Progenitor cell of endocrine pancreas (in vitro differentiated cells): ENCODE measurements at places on chromosomes 11 and 22.

- DNase-seq, result no peak
Observed at GRCh38 chr22:39522567-39523300, 2.4 kb downstream of the ATF4 start.

GRCh38 chr11:115990004-115990447 is 485.8 kb upstream of the CADM1 start:
- no peak for DNase-seq

- DNase-seq, result peak; percentile 67
Observed at GRCh38 chr22:22848364-22848866, 39.2 kb upstream of the IGLL5 start.

DNA sequence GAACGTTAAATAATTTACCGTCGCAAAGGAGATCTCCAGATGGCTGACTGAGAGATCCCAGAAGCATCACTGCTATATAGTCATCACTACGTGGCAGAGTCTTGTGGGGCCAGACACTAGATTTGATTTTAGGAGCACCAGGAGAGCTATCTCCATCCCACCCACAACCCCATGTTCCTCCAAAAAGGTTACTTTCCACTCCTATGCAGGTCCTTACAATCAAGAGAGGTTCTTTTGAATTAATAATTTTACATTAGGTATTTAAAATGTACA is 19.4 kb downstream of the GUCY1A2 start:
- no peak for DNase-seq

- DNase-seq, result no peak
Observed at GRCh38 chr22:44366372-44367300, 53.9 kb upstream of the SHISAL1 start.

DNA sequence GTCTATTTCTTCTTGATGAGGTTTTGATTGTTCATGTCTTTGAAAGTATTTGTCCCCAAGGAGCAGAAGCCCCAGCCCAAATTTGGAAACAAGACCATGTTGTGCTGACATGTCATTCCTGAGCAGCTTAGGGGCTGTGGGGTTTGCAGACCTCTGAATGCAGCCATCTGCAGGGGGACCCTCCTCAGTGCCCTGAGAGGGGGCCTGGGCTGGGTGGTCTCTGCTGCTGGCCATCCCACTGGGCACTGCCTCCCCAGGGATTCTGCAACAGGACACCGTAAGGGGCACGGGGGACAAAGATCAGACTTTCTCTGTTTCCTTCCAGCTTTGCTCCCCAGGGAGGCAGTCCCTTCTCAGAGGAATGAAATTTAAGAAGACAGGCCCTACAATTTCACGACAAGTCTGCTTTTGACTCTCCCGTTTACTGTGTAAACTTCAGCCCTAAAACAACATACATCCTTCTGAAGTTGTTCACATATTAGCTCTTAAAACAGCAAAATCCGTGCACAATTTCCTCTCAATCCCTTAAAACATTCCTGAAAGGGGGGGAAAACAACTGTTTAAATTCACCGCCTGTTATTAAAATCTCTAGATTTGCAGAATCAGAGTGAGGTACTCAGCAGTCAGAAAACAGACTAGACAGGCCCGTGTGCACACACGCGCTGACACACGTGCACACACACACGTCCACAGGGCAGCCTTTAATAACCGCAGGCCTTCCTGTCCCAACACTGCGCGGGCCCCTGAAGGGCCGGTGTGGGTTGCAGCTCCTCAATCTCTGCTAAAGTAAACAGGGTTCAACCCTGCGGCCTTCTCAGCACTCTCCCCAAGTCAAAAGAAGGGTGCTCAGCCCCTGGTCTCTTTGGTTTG is 109.8 kb downstream of the KCNQ1 start:
- no peak for DNase-seq

- DNase-seq, result no peak
Observed at GRCh38 chr11:12086271-12087074, 23.9 kb upstream of the MICAL2 start.

DNA sequence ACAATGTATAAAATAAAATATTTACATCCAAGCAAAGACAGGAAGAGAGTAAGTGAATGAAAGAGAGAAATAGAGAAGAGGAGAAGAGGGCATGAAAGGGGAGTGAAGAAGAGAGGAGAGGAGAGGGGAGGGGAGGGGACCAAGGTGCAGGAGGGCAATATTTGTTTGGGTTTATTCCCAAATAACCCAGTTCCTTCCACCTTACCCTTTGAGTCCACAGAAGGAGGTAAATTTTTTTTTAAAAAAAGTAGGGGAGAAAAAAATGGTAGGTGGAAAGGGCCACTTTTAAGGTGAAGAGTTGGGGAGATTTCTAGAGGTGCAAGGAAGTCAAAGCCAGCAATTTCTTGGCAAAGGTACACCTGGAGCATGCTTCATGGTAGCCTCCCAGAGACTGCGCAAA is 2.1 kb upstream of the OR5AN1 start:
- no peak for DNase-seq

- no peak for DNase-seq
Observed at GRCh38 chr22:43789452-43789851, 22.7 kb downstream of the EFCAB6 start.

DNA sequence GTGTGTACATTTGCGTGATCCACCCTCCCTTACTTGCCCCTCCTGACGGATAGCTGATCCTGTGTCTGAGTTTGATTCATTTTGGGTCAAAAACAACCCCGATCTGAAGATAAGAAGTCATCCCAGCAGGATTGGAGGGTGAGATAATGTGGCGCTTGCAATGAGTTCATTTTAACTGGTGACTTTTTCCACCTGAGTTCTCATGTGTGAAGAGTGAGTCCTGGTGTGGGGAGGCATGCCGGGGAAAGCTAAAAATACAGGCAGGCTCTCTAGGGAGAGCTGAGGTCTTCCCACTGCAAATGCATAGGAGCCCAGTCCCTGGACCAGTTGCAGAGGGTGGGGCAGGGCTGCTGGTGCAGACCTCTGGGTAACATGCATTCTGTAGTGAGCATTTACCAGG is 35.7 kb upstream of the ELF5 start:
- DNase-seq, result no peak

DNA sequence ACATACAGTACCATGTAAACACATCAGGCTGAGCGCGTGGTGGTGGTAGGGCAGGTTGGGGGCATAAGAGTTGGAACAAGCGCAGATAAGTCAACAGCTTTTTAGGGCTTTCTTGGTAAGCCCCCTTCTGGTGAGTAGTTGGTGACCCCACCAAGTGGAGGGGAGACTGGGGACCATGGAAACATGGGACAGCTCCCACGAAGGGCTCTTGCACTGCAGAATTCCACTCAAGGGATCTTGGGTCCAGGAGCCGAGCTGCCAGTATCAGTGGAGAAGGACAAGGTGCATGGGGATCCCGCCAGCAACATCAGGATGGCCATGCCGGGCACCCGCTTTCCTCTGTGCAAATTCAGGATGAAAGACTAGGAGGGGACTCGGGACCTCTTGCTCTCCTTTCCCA is 6.2 kb upstream of the APOA1 start:
- no peak for DNase-seq

GRCh38 chr22:49306632-49307480 is 520.8 kb downstream of the BRD1 start:
- DNase-seq, result peak; percentile 8

DNA sequence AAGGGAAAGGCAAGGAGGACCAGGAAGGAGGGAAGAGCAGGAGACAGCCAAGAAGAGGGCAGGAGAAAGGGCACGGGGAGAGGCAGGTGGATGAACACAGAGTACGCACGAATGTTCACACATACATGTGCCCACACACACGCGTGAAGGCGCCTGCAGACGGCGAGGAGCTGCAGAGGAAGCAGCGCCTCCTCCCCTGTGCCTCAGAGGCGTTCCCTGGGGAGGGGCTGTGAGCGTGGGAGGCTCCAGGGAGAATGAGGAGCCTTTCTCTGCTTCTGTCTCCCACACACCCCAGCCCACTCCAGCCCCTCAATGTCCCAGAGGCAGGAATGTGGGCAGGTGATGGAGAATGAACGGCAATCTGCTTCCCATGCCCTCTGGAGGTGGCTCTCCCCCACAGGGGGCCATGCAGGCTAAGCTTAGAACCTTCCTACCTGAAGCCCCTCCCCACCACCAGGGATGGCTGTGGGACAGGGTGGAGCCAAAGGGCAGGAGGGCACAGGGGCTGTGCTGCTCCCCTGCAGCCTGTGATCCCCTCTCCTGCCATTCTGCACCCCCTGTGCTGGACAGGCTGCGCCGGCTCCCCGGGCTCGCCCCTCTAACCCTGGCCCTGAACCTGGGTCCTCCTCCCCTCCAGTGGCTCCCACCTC is 25.3 kb downstream of the PPM1F start:
- no peak for DNase-seq

- no peak for DNase-seq
Observed at GRCh38 chr22:28750471-28750881, 8.6 kb downstream of the HSCB start.

DNA sequence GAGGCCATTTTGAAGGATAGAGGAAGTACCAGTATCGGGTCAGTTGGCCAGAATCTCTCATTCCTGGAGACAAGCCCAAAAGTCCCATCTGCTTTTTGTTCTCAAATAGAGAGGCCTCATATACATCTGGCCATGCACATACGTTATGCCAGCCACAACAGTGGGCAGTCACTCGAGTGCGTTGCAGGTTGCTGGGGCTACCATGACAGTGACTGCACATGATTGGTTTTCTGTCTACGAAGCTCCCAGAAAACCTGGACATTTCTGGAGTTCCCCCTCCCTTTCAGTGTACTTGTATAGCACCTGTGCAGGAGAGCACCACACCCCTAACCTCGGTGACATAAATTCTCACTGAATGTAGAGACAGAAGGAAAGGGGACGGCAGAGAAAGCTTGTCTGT is 62.1 kb downstream of the C22orf31 start:
- DNase-seq, result no peak

DNA sequence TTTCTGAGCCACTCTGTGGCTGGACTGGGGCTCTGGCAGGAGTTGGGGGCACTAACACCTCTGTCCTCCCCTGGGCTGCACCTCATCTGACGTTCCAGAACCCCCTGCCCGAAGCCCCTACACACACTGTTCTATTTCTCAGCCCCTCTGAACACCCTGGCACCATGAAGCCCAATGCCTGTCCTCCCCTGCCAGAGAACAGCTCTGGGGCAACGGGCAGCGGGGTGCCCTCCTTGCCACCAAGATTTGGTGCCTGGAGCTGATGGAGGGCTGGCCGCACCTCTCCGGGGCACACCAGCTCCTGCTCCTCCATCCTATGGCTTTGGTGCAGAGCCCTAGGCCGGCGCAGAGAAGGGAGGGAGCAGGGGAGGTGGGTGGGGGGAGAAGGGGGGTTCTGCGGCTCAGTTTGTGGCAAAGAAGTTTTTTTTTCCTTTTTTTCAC is 16.3 kb downstream of the DUSP8 start:
- no peak for DNase-seq

DNA sequence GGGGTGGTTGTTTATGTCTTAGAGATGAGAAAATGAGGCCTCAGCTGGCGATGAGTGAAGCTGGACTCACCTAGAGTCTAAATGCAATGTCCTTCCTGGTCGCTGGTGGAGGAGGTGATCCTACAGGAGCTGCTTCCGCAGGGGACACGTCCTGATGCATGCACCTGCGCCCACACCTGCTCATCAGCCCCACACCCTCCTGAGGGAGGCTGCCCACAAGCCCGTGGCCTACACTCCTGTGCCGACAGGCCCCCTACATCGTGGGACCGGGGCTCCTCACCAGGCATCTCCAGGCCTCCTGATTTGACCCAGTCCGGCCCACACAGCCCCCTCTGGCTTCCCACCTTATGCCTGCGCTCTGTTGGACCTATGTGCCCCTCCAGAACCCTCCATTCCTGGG is 857.2 kb downstream of the TBC1D22A start:
- no peak for DNase-seq
